T-cell (primary cell): ENCODE measurements at places on chromosomes 13 and 19.

GRCh38 chr13:106867249-106867648, 299.3 kb upstream of the ARGLU1 start:
- no peak for DNase-seq

GRCh38 chr19:15253513-15253912, 21.3 kb upstream of the EPHX3 start:
- no peak for DNase-seq

DNA sequence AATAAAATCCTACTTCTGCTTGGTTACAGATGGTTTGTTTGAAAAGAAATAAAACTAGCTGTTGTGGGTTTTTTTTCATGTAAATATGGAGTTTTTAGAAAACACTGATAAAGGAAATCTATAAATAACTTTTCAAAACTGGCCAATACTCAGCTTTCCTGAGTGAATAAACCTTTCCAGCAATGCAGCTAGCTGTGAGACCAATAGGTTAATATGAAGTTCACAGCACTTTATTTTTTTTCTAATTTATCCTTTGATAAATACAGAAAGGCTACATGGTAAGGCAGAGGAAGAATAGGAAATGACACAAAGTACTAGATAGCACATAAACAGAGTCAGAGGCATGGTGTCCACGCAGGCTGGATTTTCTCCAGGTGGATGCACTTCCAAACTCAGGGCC, 154.0 kb downstream of the COG6 start:
- DNase-seq = no peak

- no peak for DNase-seq
Measured at GRCh38 chr19:19162495-19162894, 7.6 kb downstream of the MEF2B start.

GRCh38 chr19:51786646-51787494, 8.1 kb upstream of the FPR3 start:
- DNase-seq = no peak

DNA sequence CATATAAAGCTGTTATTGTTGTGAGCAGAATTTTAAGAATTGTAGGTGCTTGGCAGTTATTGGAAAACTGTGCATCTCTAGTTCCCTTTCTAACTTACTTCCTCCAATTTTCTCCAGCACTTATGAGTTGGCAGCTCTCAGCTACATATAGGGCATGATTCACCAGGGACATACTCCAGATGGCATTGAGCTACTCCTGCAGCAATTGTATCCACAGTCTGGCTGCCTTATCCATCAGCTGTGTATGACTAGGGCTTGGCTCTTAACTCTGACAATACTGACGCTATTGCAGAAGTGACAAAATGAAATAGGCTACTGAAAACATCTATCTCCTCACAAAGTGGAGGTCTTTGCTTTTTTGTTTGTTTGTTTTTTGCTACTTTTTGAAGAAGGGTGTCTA, 276.7 kb downstream of the POU4F1 start:
- no peak for DNase-seq

DNA sequence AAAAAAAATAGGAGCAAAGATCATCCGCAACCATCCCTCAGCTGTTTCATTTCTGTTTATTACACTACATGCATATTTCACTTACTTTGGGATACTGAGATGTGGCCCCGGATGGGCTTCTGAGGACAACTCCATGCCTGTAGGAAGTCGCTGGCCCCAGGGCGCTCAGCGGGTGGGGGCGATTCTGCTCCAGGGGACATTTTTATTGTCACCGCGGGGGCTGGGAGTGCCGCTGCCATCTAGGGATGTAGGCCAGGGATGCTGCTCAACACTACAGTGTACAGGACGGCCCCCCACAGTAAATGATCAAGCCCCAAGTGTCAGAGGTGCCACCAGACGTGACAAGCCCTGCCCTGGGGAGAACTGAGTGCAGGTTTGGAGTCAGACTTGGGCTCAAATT, 6.4 kb upstream of the BST2 start:
- no peak for DNase-seq

GRCh38 chr13:33785384-33785783, 32.6 kb upstream of the RFC3 start:
- DNase-seq = no peak

DNA sequence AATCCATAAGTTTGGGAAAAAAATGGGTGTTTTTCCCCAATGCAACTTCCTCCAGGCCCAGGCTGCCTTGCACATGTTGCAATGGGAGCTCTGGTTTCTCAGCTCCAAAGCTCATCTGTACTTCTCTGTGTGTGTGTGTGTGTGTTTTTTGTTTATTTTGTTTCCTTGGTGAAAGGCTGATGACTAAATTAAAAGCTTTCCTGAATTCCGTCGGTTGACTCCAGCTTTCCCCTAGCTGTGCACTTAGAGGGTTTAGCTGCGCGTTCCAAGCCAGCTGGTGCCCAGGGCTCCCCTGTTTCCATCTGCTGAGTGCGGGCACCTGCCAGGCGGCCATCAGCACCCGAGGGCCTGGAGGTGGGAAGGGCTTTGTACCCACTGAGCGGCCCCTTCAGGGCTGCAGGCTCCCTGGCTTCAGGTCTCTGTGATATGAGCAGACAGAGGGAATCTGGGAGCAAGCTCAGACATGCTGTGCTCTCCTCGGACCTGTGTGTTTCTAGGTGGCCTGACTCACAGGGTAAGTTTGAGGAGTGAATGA, 129.1 kb upstream of the SOX1 start:
- DNase-seq = no peak

DNA sequence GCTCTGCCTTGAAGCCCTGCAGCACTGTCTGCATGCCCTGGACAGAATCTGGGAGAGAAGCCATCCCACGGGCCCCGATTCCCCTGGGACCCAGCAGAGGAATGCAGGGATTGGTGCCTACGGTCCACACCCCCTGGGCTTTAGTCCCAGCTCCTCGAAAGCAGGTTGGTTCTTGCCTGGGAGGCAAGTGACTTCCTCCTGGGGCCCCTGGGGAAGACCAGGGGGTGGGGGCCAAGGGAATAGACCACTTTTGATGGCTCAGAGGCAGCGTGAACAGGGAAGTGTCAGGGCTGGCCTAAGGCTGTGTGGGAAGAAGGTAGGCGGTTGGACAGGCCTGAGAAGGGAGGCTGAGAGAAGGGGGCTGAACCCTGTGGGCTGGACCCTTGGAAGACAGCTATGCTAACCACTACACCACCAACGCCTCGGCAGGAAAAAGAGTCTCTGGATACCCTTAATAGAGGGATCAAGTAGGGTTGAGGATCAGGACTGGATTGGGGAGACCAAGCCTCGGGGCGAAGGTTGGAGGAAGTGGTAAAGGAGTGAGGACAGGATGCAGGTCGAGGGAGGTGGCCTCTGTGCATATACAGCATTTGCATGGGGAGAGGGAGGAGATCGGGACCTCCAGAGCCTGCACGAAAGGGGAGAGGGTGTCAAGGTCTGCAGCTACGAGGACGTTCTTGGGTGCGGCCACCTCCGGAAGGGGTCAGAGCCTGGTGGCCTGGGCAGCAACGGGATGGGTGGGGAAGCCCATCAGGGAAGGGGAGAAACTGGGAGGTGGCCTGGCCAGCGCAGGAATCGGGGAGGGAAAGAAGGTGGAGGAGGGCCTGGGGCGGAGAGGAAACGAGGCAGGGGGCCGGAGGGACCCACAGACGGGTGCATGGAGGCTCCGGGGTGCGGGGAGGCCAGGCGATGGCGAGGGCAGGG, 709 bp downstream of the DPP9 start:
- DNase-seq = no peak

GRCh38 chr13:31903111-31903815, 128.3 kb upstream of the FRY start:
- DNase-seq = no peak

DNA sequence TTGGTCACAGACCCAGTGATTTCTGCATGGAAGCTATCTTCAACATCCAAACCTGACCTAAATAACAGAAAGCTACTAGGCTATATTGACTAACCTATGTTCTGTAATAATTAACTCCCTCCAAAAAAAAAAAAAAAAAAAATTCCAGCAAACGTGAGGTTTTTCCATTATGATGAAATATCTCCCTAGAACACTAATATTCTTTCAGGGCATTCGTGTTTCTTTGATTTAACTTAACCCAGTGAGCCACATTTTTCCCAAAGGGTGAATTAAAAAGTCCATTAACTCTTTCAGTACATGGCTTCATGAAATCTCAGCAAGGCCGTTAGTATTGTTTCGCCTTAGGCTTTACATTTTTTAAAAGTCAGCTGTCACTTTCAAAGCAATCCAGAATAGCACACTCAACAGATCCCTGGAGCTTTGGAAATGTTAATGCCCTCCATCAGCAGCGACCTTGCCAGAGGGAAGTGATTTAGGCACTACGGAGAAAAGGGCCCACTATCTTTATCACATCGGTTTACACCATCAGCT, 175.8 kb downstream of the DCT start:
- DNase-seq = no peak

DNA sequence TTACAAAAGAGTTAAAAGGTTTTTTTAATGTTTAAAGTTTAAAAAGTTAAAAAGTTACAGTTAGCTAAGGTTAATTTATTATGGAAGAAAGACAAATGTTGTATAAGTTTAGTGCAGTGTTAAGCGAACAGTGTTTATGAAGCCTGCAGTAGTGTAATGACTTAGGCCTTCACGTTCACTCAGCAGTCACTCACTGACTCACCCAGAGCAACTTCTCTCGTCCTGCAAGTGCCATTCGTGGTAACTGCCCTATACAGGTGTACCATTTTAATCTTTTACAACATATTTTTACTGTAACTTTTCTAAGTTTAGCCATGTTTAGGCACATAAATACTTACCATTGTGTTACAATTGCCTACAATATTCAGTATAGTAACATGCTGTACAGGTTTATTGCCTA, 398.2 kb upstream of the NBEA start:
- DNase-seq = no peak

DNA sequence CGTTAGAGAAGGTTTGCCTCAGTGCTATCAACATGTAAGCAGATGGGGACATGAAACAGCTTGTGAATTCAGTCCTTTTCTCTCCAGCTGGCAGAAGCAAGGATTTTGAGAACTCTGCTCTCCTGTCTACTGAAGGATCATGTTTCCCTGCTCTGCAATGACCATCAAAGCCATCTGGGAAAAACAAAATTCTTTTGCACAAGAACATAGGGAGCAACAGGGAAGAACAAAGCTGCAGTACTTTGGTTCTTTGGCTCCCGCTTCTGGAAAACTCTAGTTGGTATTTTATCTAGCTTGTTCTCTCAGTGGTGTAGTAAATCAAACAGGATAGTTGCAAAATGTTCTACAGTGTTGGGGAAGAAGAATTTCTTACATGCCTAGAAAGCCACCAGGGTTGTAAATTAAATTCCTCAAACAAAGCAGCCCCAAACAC, 270.4 kb downstream of the ENOX1 start:
- no peak for DNase-seq

- DNase-seq = no peak
Measured at GRCh38 chr13:34303346-34303745, 485.4 kb downstream of the RFC3 start.

DNA sequence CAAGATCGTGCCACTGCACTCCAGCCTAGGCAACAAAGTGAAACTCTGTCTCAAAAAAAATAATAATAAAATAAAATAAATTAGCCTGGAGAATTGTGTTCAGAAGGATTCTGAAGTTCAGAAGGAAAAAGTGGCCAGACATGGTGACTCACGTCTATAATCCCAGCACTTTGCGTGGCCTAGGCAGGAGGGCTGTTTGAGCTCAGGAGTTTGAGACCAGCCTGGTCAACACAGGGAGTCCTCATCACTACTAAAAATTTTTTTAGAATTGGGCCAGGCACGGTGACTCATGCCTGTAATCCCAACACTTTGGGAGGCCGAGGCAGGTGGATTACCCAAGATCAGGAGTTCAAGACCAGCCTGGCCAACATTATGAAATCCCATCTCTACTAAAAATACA, 6.0 kb downstream of the RDH8 start:
- DNase-seq = no peak

DNA sequence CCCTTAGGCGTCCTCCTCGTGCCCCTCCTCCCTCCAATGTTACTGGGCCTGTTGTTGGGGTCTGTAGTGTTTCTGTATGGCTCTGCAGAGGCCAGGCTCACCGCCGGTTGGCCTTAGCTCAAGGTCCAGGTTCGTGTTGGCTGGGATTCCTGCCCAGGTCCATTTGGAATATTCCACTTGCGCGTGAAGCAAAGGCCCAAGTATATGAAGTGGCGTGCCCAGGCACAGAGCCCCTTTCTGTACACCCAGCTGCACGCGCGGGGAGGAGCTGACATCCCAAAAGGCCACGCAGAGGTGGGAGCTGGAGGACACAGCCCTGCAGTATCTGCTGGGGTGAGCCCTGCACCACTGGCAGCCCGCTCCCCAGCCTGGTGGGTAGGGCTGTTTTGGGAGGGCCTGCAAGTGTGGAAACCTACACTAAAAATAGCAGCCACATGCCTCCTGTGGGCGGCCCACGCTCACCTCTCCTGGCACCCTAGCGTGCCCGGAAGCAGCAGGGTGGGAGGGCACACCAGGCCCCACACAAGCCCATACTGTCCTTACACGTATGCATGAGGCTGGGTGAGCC, 30.2 kb downstream of the CRTC1 start:
- no peak for DNase-seq

GRCh38 chr19:34503531-34504272, 22.1 kb downstream of the WTIP start:
- DNase-seq = no peak

DNA sequence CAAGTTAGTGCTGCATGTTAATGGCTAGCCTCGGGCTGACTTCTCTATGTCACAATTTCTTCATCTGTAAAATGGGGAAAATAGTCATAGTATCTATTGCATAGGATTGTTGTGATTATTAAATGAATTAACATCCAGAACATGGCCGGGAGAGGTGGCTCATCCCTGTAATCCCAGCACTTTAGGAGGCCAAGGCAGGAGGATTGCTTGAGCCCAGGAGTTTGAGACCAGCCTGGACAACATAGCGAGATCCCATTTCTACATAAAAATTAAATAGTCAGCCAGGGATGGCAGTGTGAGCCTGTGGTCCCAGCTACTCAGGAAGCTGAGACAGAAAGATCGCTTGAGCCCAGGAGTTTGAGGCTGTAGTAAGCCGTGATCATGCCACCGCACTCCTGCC, 21.8 kb upstream of the FBL start:
- no peak for DNase-seq

GRCh38 chr19:42360787-42361544, 29.1 kb downstream of the CNFN start:
- DNase-seq = no peak

DNA sequence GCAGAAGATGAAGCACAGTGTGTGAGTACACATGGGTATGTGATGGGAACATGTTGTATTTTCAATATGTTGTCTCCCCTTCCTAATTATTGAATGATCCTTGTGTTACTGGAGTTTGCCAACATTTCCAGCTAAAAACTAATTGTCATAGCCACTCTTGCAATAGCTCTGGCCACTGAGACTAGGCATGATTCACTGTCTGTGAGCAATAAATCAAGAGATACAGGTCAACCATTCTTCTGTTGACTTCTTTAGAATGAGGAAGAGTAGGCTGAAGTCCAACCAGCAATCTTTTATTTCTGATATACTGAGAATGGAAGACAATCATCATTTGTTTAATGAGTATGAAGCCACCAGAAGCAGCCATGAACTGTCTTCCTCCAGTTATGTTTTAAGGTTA, 413.9 kb downstream of the SLITRK5 start:
- DNase-seq = no peak

- peak; percentile 95 for DNase-seq
Measured at GRCh38 chr19:35644206-35644986, 2.9 kb downstream of the ETV2 start.
